ENCODE measurements at places on chromosomes 1 and 21. TPM values are rescaled to one million over a fixed set of nuclear protein-coding genes. Genes with fewer than 3 reads are reported as not detected.

GRCh38 chr1:172483448-172483847 lies 39.6 kb upstream of the PIGC start:
- DNase-seq, result no peak

GRCh38 chr1:3780901-3781300 lies 8.4 kb downstream of the SMIM1 start:
- no peak for DNase-seq

GRCh38 chr1:151733126-151733525 lies 11.8 kb downstream of the RIIAD1 start:
- no peak for DNase-seq

- no peak for DNase-seq
Observed at GRCh38 chr1:30446508-30446907, 276.9 kb downstream of the MATN1 start.

- peak; percentile 5 for DNase-seq
Observed at GRCh38 chr1:7229696-7230631, 444.7 kb downstream of the CAMTA1 start.

GRCh38 chr1:182392050-182393028 lies 749 bp upstream of the GLUL start:
- DNase-seq, result no peak

- DNase-seq, result no peak
Observed at GRCh38 chr1:113912594-113913311, 7.6 kb downstream of the DCLRE1B start.

GRCh38 chr1:221709854-221710253 lies 32.0 kb downstream of the DUSP10 start:
- no peak for DNase-seq

- no peak for DNase-seq
Observed at GRCh38 chr21:43590194-43590593, 69.1 kb downstream of the HSF2BP start.

- DNase-seq, result no peak
Observed at GRCh38 chr1:108657356-108658080, 3.4 kb downstream of the HENMT1 start.

GRCh38 chr1:161738627-161739287 lies 10.8 kb upstream of the DUSP12 start:
- DNase-seq, result peak; percentile 95

DNA sequence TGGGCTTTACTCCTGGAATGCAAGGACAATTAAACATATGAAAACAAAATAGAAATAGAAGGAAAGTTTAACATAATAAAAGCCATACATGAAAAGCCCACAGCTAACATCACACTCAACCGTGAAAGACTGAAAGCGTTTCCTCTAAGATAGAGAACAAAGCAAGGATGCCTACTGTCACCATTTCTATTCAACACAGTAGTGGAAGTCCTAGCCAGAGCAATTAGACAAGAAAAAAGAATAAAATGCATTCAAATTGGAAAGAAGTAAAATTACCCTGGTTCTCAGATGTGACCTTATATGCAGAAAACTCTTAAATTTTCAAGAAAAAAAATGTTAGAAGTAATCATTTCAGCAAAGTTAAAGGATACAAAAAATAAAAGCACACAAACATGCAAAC lies 34.0 kb downstream of the ZNF644 start:
- no peak for DNase-seq

DNA sequence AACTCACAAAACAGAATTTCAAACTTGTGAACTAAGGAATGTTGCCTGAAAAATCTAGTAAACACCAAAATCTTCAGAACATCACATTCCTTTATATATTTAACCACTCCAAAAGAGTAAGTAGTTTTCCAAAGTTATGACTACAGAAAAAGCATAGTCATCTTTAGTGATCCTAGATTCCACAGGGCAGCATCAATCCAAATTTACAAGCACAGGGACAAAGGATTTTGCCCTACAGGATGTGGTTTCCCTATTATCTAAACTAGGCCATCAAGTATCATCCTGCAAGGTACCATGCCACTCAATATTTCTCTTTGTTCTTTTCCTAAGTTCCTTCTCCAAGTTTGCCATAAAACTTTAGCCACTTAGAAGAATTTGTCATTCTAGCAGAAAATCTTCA lies 33.0 kb downstream of the COP1 start:
- no peak for DNase-seq

DNA sequence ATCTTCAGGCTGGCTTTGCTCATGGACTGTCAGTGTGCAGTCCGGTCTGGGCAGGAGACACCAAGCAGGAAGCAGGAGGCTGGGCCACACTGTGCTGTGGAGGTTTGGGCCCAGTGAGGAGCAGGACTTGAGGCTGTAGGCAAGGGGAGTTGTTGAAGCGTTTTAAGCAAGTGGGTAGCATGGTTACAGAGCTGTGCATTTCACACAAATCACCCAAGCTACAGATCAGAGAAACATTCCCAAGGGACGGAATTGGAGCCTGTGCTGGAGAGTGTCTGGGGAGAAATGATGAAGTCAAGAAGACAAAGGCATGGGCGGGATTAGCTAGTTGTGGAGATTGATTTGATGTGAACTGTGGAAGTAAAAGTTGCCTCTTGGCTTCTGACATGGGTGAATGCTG lies 60.9 kb downstream of the KIF21B start:
- no peak for DNase-seq

DNA sequence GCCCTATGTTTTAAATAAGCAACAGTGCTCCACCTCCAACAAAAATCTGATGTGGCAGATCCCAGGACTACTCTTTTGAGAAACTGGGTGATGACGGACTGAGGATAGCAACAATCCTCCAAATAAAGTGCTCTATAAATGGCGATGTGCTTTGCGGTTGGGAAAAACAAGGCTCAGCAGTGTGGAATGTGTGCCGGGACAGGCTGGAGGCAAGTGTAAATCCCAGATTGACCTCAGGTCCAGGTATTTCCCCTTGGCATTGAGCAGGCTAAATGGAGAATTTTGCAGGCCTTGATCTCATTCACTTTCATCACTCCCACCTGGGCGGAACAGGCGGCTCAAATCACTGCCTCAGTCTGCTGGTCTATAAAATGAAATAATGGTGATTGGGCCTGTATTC lies 35.1 kb downstream of the LRRC42 start:
- DNase-seq, result no peak

GRCh38 chr1:175373786-175374623 lies 181.4 kb upstream of the KIAA0040 start:
- DNase-seq, result no peak

GRCh38 chr1:219433001-219433400 lies 179.9 kb downstream of the ZC3H11B start:
- no peak for DNase-seq

DNA sequence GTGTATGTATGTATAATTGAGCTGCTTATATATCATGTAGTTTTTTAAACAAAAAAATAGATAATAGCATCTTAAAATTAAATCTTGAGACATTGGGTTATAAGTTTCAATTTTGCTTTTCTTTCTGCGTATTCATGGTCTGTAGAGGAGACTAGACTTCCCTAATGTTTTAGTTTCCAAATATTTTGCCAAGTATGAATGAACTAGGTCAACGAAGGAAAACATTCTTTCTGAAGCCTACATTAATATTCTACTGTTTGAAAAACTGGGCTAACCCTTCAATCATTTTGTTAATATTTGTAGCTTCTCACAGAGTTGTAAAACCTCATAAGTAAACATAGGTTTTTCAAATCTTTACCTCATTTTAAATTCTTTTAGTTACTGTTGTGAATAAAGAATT lies 592.7 kb downstream of the USP25 start:
- DNase-seq, result no peak

GRCh38 chr1:41768583-41768982 lies 150.1 kb downstream of the HIVEP3 start:
- no peak for DNase-seq

DNA sequence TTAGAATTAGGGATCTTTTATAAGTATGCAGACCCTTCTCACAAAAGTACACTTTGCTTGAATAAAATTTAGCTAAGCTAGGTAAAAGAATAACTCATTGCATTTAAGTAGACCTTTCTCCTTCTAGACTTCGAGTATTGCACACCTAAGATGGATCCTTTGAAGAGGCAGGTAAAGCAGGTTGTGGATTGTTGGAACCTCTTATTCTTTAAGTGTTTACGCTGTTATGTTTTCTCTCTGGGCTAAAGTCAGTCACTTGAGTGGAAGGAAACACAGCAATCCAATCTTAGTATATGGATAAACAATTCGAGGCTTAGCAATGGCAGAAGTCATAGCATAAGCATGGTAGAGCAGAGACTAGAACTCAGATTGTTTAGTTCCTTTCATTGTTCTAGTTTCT lies 11.4 kb downstream of the MAGI3 start:
- DNase-seq, result no peak

GRCh38 chr1:31112266-31112935 lies 46.9 kb upstream of the PUM1 start:
- no peak for DNase-seq

SLC1A7 gene
- total RNA-seq, result not detected

CD53 gene
- 439 TPM for total RNA-seq

VSIG8 gene
- total RNA-seq, result not detected

CLIC6 gene
- not detected for total RNA-seq

OXCT2 gene
- total RNA-seq, result 1.0 TPM

FAM78B gene
- 0.15 TPM for total RNA-seq
